A375 (cell line): ENCODE measurements at places on chromosomes 7 and 10. TPM values are rescaled to one million over a fixed set of nuclear protein-coding genes. Genes with fewer than 3 reads are reported as not detected.

NAT16 gene
- total RNA-seq = 0.05 and 0.11 TPM in 2 replicates

MYO3A gene
- not detected in 2 replicates for total RNA-seq

CDC14C gene
- not detected in 2 replicates for total RNA-seq

SAP25 gene
- not detected in 2 replicates for total RNA-seq

CALML5 gene
- not detected in 2 replicates for total RNA-seq
